ENCODE measurements at places on chromosomes 11 and 22.

- DNase-seq: no peak
Observed at GRCh38 chr11:67272327-67273259, 6.3 kb downstream of the GRK2 start.

GRCh38 chr22:21982338-21982965, at the start of gene TOP3B:
TSS of gene TOP3B (minus strand) at chr22:21982787. CDS start at chr22:21975709, 7,078 bp downstream.
- peak; percentile 62 for DNase-seq

GRCh38 chr22:32853662-32854061, 52.2 kb downstream of the TIMP3 start:
- DNase-seq: no peak

- DNase-seq: no peak
Observed at GRCh38 chr11:47021965-47022364, 85.4 kb downstream of the CSTPP1 start.

DNA sequence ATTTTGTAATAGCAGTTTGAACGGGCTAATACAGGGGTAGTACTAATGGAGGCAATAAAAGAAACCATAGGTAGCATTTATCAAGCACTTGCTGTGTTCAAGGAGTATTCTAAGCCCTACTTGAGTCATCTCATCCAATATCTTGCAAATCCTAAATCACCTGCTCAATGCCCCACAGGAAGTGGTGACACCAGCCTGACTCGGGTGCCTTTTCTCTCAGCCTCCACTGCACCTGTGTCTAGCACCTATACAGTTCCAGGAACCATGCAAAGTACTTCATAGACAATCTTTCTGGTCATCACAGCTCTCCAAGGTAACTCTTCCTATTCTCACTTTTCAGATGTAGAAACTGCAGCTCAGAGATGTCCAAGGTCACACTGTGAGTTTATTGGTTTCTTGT, 98.0 kb downstream of the PRR5L start:
- no peak for DNase-seq

- no peak for DNase-seq
Observed at GRCh38 chr22:19478045-19478900, 720 bp downstream of the UFD1 start.

DNA sequence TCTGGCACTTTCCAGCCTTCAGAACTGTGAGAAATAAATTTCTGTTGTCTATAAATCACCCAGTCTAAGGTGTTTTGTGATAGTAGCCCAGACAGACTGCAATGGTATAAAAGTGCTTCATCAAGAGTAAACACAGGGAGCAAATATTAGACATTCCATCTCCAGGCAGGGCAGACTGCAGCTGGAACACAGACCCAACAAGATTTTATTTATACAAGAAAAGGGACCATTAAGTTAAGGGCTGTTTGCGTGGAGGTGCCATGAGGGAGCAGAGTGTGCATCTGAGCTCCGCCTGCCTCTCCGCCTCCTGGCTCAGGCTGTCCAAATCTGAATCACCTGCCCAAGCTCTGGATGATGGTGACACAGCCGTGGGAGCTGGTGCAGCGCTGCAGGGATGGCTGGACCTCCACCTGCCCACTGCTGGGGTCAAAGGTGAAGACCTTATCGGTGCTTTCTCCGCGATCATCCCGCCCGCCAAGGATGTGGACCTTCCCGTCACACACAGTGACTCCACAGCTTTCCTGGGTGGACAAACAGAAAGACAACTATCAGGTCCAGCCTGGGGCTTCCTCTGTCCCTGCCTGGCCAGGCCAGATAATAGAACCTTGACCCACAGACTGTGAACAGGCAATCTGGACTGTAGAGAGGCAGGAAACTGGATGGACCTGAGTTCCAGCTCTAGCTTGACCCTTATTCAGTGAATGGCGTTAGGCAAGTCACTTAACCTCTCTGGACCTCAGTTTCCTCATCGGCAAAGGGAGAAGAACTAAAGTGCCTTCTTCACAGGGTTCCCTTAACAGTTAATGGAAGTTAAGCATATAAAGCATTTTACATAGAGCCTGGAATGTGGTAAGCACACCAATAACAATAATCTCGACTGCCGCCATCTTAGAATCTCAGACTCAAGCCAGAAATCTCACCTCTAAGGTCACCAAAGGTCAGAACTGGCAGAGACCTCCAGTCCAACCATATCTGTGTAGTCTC, 10.5 kb downstream of the KLHL35 start:
- no peak for DNase-seq

DNA sequence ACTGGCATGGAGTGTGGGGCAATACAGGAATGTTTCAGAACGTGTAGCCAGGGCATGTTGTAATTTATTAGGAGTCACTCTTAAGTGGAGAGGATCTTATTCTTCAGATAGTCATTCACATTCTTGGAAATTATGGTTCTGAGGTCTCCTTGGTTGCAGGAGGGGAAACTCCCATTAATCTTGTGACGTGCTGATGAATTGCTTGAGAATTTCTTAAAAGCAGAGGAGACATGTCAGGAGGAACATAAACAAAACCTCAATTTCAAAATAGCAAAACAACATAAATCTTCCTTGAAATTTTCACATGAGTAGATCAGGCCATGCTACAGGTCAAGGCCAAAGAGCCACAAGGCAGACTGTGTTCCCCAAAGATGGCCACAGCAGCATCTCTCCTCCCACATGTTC, 50.4 kb downstream of the ADM start:
- DNase-seq: no peak

- no peak for DNase-seq
Observed at GRCh38 chr22:40368016-40368415, 2.4 kb upstream of the SGSM3 start.

DNA sequence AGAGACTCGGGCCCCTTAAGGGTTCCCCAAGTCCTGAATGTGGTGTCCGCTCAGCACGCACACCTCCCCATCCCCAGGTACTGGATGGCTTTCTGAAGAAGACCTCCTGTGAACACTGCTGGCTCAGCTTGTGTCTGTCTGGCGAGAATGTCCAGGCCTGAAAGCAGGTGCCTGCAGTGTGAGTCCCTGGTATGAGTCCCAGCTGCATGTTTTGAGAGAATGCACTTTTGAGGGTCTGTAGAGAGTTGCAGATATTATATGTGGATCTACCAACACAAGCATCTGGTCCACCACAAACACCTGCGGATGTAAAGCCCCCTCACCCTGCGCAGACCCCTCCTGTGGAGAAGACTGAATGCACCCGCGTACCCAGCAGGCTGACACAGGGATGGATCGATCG, 1308.9 kb downstream of the TBC1D22A start:
- DNase-seq: no peak

GRCh38 chr22:47929073-47929472, 1166.6 kb downstream of the TBC1D22A start:
- peak; percentile 56 for DNase-seq

DNA sequence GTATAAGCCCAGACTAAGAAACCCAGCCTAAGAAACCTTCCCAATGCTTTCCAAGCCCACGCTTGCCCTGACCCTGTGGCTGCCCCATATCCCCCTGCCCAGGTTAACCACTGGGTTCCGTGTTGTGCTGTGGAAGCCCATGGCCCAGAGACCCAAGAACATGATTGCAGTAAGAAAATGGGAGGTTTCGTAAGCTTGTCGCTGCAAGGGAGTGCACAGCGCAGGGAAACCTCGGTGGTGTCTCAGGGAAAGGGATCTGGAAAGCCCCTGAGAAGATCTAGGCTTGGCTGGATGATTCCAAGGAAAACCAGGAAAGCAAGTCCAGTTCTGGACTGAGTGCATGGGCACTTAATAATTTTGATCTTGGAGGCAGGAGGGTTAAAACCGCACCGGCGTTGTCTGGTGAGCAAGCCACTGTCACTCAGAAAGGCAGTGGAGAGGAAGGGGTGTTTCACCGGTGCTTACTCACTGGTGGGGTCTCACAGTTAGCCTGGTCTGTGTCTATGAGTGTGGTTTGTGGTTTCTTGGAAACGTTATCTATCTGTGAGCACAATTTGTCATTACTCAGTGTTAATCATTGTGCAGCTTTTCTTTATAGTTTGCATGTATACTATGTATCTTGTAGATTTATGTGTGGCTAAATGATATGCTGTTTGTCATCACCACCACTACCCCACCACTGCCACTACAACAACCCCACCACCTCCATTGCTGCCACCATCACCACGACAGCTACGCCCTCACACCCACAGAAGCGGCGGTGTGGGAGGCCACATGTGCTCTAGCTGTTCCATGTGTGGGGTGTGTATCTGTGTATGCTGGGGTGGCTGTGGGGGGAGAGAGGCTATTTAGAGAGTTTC, 53.3 kb upstream of the PRDM11 start:
- peak; percentile 89 for DNase-seq

DNA sequence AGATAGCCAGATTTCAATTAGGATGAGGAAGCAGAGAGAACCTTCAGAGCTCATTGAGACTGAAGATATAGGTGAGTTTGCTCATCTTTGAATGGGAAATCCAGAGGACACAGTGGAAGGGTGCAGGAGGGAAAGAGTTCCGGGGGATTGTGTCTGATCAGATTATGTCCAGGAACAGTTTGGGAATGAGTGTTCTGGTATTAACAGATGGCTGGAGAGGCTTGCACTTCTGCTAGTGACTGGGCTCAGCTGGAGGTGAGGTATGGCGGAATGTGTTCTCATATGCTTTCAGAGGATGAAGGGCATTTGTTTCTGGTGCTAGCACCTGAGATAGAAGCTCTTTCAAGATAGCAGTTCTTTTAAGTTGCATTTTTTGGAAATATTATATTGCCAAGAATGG, 27.6 kb downstream of the ALKBH3 start:
- DNase-seq: no peak

GRCh38 chr11:105821372-105821771, 200.7 kb downstream of the MSANTD4 start:
- no peak for DNase-seq

DNA sequence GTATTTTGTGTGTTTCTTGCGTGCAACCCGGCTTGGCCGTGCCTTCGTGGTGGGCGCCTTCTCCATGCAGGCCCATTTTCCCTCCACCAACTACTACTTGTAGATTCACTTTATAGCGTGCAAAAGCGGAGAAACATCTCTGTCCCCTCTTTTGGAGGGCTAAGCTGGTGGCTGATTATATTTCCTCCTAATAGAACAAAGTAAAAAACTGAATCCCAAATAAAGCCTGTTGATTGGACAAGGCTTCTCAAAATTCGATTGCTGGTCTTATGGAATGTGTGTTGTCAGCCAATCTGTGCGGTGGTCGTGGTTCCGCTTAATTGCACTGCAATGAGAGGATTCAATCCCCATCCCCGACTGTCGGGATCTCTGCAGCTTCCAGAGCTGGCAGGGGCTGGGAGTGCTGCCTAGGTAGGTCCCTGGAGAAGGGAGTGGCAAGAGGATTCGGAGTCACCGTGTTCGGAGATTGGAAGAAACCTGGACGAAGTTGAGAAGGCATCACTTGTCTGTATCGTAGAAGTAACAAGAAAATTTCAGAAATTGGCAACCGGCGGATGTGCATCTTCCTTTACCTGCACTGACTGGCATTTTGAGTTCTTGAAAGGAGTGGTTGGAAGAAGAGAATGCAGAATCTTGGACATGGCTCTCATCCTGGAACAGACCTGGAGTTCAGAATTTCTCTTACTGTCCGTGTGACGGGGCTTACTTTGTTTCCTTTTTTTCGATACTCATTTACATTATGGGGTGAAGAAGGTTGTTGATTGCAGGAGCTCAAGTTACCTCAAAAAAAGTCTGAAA, 1.1 kb downstream of the HMGXB4 start:
- no peak for DNase-seq

DNA sequence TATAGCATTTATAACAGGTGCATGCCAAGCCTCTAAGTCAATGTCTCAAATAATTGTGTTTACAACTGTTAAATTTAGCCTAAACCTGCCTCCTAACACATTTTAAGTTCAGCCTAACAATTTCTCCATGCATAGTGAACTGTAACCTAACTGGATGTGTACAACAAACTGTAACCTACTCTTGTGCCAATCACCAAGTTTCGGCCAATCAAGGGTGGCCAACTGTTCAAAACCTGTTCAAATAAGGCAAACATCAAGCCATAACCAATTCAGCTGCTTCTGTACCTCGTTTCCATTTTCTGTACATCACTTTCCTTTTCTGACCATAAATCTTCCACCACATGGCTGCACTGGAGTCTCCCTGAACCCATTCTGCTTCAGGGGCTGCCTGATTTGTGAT, 45.4 kb downstream of the PIK3C2A start:
- no peak for DNase-seq

DNA sequence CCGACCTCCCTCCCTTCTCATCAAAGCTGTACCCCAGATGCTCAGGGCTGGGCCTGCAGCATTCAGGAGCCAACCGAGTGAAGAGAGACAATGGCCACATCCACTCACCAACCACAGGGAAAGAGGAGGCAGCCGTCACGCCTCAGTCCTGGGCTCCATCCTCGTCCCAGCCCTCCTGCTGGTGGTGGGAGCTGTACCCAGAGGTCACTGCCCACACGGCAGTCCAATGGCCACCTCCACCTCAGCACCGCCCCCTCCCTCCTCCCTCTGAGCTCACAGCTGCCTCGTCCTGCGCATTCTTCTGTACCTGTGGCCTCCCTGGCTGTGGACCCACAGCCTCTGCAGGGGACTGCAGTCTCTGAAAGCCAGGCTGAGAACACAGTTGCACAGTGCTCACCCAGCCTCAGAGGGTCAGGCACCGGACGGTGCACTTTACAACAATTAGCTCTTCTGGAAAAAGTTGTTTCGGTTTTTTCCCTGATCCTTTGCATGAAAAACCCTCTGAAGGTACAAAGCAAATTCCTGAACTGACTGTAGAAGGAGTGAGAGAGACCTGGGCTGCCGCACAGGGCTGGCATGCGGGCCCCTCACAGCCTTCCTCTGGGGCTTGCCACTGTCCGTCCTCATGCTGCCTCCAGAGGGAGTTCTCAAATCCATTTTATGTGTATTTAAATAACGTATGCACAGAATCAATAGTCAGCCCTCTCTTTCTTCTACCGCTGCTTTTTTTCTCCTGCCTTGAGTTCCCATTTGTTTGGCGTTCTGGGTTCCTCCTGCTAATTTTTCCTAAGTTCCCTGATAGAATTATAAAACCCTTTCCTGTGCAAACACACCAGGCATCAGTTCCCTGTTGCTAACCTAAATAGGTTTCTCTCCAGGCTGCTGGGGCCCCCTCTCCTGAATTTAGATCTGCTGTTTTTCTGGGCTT, 52.7 kb downstream of the PHF21B start:
- no peak for DNase-seq

GRCh38 chr22:22357024-22357883, 112.7 kb downstream of the VPREB1 start:
- DNase-seq: peak; percentile 25

Measured in SJSA1 (cell line).